Adipose tissue (tissue), 3 donors: ENCODE measurements at places on chromosomes 2 and 18. TPM values are rescaled to one million over a fixed set of nuclear protein-coding genes. Genes with fewer than 3 reads are reported as not detected.

Gene TRIB2
- polyA plus RNA-seq, result 31.6 TPM

Gene CACNB4
- 0.21 TPM for polyA plus RNA-seq

Gene CIB4
- not detected for polyA plus RNA-seq

Gene IL1RL1
- 2.1 TPM for polyA plus RNA-seq

Gene RNF181
- polyA plus RNA-seq, result 177 TPM

Gene C2orf74
- polyA plus RNA-seq, result 11.4 TPM

Gene SDC1
- polyA plus RNA-seq, result 6.0 TPM

Gene TRIP12
- polyA plus RNA-seq, result 32.8 TPM

Gene ABCG8
- polyA plus RNA-seq, result not detected

Gene MROH2A
- 2.2 TPM for polyA plus RNA-seq

Gene WNT6
- polyA plus RNA-seq, result 0.25 TPM

Gene SERPINB3
- polyA plus RNA-seq, result 1.1 TPM

Gene PLB1
- polyA plus RNA-seq, result 3.6 TPM

Gene FBXO36
- polyA plus RNA-seq, result 1.6 TPM

Gene PRSS56
- polyA plus RNA-seq, result not detected

Gene NYAP2
- polyA plus RNA-seq, result not detected

Gene EXOC6B
- polyA plus RNA-seq, result 8.2 TPM

Gene DLX1
- 0.16 TPM for polyA plus RNA-seq

Gene AQP12A
- 105 TPM for polyA plus RNA-seq

Gene STARD6
- polyA plus RNA-seq, result not detected

Gene SEC11C
- polyA plus RNA-seq, result 27.6 TPM

Gene TBC1D8
- 19.9 TPM for polyA plus RNA-seq

Gene KLHL41
- polyA plus RNA-seq, result 0.45 TPM

Gene G6PC2
- 0.19 TPM for polyA plus RNA-seq
